ENCODE measurements at places on chromosomes 12 and 14.
A peak's percentile ranks its signal among the peaks of the same experiment; 100 is the strongest.

- DNase-seq, result no peak
Measured at GRCh38 chr12:85484387-85484786, 204.4 kb downstream of the ALX1 start.

- no peak for DNase-seq
Measured at GRCh38 chr14:101077481-101078074, 174.1 kb upstream of the RTL1 start.

DNA sequence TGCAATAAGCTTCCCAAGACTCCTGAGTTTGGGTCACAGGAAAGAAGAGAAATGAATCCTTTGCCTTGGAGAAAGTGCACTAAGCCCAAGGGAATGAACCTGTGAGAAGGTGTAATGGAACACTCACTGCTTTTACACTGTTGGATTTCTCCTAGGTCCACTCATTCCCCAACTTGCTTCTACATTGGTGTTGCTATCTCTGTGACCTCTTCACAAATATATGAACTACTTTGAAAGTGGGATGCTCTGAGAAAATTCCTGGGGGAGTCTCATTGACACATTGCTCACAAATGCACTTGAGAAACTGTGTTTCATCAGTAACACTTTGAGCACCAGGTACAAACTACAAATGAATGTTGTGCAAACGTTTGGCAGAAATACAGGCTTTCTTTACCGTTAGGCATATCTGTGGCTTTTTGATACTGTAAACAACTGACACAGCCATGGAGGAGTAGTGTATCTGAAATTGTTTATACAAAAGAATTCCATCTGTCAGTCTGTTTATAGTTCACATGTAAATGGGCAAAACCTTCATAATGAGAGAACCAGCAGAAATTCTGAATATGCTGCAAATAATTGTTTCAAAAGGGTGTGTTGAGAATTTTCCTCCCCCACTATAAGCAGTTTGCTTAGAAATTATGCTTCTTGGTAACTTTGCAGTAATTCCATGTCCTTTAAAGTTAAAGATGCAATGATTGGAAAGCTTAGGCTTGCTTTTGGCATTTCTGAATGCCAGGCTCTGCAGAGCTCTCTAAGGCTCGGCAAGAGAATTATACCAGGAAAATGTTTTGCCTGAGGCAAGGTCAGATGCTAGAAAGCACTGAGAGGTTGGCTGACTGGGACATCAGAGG lies 348.5 kb upstream of the DDHD1 start:
- DNase-seq, result peak; percentile 27

DNA sequence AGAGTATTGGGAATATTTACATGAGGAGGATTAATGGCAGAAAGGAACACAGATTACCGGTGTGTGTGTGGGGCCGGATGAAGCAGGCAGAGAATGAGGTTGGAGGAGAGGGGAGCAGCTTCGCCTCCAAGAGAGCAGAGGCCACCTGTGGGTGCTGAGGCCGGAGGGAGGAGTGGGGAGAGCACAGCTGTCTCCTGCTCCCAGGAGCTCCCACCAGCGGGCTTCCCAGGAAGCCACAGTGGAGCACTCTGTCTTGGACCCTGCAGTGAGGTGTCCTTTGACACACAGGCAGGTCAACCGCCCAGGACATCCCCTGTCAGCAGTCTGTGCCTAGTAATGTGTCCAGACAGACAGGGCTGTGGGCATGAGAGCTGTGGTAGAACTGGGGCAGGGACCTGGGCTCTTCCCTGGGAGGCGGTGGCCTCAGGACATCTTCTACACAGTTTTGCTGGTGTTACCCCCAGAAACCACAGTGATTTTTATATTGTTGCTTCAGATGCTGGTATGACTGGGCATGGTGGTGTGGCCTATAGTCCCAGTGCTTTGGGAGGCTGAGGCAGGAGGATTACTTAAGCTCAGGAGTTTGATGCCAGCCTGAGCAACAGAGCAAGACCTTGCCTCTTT lies 18.5 kb upstream of the AMN start:
- DNase-seq, result no peak

DNA sequence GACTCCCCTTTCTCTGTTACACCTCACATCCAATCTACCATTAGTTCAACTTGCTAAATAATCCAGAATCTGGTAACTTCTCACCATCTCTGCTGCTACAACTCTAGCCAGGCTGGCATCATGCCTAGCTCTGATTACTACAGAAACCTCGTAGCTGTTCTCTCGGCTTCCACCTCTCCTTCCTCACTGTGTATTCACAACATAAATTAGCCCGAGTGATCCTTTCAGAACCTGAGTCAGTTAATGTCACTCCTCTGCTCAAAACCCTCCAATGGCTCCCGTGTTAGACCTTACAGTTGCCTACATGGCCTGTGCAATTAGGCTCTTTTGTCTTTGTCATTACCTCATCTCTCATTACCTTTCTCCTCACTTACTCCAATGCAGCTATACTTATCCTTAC lies 139.4 kb downstream of the PDE3A start:
- no peak for DNase-seq

DNA sequence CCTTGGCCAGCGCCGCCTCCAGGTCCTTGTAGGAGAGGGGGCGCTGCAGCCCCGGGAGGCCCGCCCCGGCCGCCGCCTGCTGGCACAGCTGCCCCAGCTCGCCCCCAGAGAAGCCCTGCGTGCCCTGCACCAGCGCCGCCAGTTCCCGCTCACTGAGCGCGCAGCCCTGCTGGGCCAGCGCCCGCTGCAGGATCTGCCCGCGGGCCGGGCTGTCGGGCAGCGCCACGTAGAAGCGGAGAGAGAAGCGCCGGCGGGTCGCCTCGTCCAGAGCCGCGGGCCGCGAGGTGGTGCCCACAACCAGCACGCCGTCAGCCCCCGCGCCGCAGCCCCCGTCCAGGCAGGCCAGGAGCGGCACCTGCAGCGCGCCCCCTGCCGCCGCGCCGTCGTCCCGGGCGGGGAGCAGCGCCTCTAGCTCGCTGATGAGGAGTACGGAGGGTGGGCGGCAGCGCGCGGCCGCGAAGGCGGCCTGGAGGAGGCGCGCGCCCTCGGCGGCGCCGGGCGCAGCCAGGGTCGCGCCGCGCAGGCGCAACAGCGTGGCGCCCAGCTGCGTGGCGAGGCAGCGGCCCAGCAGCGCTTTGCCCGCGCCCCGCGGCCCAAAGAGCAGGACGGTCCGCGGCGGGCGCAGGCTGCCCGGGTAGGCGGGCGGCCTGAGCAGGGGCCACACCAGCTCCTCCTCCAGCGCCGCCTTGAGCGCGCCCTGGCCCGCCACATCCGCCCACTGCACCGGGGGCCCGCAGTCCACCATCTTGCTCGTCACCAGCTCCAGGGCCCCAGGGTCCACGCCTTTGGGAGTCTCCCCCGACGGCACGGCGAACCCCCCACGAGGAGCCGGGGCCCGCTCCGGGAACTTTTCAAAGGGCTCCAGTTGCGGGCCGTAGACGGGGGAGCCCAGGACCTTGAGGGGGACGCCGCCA lies 27.7 kb downstream of the FIGNL2 start:
- peak; percentile 12 for DNase-seq

DNA sequence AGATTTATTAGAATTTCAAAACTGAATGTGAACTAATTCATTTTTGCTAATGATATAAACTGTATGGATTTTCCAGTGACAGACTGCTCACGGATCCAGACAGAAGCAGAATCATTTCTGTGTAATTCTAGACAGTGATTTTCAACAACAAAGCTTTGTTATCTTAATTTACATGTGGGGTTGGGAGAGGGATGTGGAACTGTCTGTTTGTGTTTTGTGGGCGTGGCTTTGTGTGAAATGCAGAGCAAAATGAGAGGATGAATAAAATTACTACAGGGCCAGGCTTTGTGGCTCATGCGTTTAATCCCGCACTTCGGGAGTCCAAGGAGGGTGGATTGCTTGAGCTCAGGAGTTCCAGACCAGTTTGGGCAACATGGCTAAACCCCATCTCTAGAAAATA lies 834.7 kb downstream of the GALC start:
- no peak for DNase-seq

DNA sequence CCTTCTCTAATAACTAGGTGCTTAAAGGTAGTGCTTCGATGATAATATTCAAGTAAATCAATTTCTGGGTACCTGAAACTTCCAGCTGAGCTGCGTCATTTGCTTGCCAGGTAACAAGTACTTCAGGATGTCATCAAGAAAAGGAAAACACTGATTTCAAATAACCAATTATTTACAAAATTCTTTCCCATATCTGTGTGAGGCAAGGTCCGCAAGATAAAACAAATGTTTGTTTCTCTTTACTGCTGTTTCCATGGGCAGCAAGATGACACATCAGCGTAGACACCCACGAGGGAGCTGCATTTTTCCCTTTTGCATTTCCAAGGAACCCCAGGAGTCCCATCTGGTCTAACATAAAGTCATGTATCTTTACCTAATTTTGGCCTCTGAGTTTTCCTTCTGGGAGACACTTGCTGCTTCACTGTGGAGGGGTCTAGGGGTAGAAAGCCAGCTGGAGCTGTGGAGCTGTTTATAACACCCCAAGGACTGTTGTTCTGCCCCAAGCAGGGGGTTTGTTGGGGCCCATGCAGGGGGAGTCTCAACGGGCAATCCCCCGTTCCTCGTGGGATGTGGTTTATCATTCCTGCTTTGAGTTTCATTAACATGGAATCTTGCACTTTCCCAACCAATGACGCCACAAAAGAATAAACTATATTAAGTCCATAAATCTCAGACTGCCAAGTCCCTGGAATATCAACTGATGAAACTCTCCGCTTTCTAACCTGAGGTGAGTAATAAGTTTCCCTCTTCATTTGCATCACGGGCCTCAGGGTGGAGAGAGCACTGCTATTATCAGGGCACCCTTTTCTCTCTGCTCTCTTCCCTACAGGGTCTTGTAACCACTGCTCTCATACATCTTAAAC lies 112.8 kb upstream of the PELI2 start:
- peak; percentile 63 for DNase-seq
